NCI-H187 treated with DMSO at 0.1 percent for 48 hours (cell line): ENCODE measurements at places on chromosomes 6 and 20.

DNA sequence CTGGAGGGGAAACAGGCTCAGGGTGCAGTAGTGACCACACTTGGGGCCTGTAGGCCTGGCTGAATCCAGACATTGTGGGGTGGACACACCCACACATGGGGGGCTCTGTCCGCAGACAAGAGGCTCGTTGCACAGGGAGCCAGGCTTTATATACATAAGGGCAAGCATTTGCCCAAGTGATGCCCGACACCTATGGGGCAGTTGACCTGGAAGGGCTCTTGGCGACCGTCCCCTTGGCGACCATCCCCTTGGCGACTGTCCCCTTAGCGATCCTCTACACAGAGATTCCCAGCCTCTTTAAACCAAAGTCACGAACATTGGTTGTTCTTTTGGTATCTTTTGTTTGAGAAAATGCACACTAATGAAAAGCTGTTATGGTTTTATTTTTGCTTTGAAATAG, 2.7 kb downstream of the TOX2 start:
- DNase-seq, result no peak

DNA sequence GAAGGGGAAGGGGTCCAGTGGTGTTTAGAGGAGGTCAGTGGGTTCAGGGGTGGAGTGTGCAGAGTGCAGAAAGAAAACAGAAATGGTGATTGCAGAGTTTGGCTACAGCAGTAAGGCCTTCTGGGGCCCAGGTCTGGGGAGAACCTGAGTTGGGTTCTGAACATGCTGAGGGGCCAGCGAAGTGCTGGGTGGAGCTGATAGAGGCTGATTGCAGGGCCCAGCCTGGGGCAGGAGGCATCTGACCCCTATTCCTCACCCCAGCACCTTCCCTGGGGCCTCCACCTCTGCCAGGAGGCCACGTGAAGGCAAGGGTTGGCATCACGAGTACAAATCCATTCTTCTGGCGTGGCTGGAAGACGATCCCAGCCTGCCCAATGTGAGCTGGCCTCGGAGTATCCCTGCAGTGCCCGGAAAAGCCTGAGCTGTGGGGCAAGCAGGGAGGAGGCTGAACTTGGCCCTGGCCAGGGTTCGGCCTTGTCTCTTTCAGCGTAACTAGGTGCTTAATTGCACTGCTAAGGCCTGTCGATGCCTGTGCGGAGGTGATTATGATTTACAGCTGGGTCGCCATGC, 35.3 kb downstream of the VSTM2L start:
- no peak for DNase-seq

DNA sequence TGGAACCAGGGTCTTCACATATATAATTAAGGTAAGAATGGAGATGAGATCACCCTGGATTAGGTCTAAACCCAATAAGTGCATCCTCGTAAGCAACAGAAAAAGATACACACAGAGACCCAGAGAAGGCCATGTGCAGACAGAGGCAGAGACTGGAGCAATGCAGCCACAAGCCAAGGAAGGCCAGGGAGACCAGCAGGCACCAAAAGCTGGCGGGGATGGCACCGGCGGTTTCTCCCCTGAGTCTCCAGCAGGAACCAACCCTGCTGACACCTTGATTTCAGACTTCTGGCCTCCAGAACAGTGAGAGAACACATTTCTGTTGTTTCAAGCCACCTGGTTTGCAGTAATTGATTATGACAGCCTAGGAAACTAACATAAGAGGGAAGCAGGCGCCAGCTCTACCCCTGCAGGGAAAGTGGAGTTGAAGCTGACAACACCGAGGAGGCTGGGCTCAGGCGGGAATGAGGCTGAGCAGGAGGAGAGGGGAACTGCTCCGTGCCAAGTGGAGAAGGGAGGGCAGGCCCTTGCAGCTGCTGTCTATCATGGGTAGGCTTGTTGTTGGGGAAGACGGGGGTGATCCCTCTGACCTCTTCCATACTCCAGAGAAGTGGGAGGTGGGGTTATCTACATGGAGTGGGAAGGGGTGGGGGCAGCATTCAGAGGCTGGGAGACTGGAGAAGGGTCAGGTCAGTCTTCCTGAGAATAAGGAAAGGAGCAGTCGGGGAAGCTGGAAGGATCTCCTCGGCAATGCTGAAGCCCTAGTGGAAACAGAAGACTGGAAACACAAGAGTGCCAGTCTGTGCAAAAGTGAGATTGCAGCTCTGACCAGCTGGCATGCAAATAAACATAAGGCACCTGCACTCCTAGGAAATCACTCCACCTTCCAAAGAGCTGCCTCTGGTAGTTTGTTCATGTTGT, 72.7 kb downstream of the NFATC2 start:
- peak; percentile 23 for DNase-seq

DNA sequence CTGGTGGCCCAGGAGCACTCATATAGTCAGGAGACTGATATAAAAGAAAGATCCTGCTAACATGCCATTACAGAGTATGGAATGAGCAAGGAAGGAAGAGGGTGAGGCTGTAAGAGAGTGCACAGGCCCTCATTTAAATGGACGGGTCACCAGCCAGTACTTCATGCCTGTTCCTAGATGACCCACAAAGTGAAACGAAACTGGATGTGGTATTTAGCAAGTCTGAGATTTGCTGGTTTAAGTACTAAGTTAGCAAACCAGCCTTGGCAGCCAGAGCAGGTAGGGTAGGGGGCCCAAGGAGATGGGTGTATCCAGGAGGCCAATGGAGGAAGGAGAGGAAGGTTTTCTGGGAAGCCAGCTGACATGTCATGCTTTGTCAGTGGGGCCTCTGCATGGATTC, 15.9 kb downstream of the NT5E start:
- DNase-seq, result no peak

GRCh38 chr6:116208056-116208785, 45.7 kb downstream of the TSPYL4 start:
- no peak for DNase-seq
